Astrocyte (in vitro differentiated cells and primary cell): ENCODE measurements at places on chromosomes 3 and 15.

DNA sequence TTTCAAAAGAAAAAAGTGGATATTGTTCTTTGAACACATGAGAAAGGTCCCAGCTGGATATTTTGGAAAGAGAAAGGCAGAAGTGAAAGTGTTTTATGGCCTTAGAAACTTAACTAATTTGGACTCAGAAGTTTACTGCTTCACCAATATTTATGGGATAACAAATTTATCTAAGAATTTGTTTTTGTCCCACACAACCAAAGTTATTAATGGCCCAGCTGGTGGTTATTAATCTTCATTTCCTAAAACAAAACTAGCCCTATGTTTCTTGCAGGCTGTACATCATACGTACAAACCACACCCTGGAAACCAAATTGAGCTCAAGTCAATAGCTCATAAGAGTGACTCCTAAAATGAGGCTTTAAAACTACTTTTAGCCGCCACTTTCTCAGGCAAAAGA lies 372.9 kb upstream of the LMCD1 start:
- DNase-seq: no peak

- no peak for DNase-seq
Measured at GRCh38 chr3:122409446-122409845, 6.4 kb downstream of the WDR5B start.

DNA sequence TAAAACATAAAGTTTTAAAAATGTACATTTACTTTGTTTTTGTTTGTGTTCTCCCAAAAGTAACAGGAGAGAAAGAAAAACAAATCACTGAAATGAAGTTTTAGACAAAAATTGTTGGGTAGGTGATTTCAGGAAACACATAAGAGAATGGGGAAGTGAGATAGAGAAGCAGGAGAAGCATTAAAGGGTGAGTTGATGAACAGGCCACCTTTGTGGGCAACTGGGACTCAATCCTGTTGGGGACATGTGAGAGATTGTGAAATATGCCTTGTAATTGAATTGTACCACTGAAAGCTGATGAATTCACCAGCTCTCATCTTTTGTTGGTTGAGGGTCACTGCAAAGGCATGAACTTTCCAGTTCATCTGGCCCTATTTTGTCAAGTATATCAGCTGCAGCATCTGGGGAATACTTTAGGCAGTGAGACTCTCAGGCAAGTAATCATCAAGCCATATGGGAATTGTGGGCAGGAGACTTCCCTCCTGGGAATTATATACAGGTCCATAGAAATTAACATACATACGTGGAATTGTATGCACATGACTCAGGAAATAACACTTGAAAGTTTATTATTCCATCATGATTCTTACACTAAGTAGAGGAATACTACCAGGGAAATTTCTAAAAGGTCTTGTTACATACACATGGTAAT lies 181.0 kb downstream of the ZBBX start:
- peak; percentile 1 for DNase-seq

DNA sequence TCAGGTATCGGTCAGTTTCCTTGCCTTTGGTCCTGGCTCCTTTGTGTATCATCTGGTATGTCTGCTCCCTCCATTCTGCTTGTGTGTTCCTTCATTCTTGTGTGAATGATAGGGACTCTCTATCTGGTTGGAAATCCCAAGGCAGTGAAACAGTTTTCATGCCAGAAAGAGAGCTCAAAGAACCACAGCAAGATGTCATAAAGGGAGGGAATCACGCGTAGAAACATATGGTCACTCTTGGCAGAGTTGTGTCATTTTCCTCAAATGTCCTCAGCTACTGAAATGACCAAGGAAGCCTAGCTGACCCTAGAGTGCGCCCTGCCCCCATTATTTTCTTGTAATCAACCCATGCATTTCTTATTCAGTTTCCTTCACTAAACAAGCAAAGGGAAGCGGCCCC lies 48.0 kb downstream of the RASGRP1 start:
- no peak for DNase-seq

- DNase-seq: no peak
Measured at GRCh38 chr3:185605566-185605965, 19.5 kb downstream of the SENP2 start.

DNA sequence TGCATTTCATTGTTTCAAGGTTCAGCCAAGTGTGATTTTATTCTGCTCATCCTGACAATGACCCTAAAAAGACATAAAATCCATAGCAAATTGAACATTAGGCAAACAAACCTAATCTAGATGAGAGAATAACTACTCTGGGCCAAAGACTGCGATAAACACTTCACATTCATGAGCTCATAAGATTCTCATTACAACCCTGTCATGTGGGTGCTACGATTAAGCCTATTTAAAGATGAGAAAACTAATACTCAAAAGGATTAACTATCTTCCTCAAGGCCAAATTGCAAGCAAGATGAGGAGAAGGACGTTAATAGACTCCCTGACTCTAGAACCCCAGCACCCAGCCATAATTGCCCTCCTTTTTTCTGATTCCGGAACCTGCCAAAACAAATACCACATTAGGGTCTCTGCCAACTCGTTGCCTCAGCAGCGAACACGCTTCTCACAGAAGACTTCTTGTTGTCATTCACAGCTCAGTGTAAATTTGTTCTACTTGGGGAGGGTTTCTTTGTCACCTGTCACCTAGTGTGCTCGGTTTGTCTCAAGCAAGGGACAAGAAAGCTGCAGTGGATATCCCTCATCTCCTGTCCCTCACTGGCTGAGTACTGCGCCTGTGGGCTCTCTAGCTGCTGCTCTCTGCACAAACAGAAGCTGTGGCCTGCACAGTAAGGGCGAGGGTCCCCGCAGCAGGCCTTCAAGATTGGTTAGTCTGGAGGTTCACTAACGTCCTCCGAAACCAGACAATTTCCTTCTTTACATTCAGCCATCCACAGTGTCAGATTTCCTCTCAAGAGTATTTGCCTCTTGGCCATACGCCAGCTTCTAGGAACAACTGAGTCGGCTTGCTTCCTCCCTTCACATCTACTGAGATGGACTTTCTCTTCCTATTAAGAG lies 200.0 kb upstream of the UBE2E2 start:
- peak; percentile 15 for DNase-seq

- DNase-seq: no peak
Measured at GRCh38 chr15:42131826-42132806, 24.3 kb downstream of the PLA2G4F start.

GRCh38 chr3:168431491-168431890 lies 335.8 kb upstream of the GOLIM4 start:
- peak; percentile 19 for DNase-seq

- DNase-seq: no peak
Measured at GRCh38 chr3:160464321-160464720, 14.7 kb upstream of the TRIM59 start.

DNA sequence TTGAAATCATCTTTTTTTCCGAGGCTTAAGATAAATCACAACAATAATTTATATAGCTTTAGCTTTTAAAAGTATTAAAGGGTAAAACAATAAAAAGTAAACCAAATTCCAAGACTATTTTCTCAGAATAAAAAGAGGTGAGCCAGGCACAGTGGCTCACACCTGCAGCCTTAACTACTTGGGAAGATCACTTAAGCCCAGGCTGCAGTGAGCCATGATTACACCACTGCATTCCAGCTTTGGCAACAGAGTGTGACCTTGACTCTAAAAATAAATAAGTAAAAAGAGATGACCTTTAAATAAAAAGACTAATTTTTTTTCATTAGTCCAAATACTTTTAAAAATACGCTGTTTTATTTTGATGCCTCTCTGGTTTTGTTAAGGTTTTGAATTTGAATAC lies 54.4 kb downstream of the C3orf80 start:
- no peak for DNase-seq
